Cerebellar nuclear complex (tissue), 1 donor: ENCODE measurements at places on chromosomes 16 and 17.

DNA sequence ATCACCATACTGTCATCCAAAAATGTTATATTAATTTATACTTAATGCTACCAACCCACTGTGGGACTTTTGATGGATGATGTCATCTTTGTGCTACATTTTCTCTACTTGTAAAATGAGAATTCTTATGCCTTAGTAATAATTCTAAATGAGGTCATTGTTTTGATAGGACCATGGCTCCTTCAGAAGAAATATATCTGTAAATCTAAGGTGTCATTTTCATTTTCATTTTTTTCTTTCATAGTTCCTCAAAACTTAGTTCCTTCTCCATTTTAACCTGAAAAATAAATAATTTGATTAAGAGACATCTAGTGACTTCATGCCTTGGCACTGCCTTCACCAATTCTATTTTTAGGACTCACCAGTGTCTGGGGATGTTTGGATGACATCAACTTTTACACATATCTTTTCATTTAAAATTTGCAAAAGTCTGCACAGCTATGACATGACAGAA lies 48.7 kb downstream of the GPRC5B start:
- DNase-seq: no peak

DNA sequence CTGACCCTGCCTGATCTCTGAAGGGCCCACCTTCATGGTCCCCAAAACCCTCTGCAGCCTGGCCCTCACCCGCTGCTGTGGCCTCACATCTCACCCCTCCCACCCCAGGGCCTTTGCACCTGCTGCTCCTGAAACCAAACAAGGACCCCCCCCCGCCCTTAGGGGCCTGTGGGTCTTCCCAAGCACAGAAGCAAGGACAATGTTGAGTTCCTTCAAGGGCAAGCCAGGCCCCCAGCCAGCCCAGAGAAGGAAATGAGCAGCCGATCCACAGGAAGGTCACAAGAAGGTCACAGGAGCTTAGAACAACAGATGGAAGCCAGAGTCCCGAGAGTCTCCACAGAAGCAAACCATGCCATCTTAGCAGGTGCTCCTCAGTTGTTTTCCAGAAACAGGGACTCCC lies 493 bp upstream of the PDE6G start:
- no peak for DNase-seq

- DNase-seq: no peak
Observed at GRCh38 chr17:28187931-28188330, 131.1 kb upstream of the TMEM97 start.

DNA sequence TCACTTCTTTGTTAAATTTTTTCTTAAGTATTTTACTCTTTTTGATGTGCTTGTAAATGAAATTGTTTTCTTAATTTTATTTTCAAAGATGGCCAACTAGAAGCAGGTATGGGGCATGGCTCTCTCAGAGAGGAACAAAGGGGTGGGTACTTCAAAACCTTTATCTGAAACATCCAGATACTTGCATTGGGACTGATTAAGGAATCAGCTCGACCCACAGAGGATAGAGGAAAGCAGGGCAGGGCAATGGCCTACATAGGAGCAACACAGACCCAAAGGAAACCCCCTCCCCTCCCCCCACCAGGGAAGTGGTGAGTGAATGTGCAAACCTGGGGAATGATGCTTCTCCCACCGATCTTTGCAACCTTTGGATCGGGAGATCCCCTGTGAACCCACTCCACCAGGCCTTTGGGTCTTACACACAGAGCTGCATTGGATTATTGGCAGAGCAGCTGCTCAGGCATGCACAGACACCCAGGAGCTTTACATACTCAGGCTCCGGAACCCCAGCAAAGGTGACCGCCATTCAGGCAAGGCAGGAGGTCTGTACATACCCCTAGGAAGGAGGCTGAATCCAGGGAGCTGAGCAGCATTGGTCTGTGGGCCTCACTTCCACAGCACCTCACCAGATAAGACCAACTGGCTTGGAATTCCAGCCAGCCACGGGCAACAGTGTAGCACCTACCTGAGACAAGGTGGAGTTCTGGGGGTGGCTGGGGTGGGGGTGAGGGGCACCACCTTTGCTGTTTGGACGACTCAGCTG lies 3.0 kb upstream of the CCR7 start:
- no peak for DNase-seq

GRCh38 chr17:81059026-81059425 lies 24.1 kb downstream of the BAIAP2 start:
- DNase-seq: no peak

DNA sequence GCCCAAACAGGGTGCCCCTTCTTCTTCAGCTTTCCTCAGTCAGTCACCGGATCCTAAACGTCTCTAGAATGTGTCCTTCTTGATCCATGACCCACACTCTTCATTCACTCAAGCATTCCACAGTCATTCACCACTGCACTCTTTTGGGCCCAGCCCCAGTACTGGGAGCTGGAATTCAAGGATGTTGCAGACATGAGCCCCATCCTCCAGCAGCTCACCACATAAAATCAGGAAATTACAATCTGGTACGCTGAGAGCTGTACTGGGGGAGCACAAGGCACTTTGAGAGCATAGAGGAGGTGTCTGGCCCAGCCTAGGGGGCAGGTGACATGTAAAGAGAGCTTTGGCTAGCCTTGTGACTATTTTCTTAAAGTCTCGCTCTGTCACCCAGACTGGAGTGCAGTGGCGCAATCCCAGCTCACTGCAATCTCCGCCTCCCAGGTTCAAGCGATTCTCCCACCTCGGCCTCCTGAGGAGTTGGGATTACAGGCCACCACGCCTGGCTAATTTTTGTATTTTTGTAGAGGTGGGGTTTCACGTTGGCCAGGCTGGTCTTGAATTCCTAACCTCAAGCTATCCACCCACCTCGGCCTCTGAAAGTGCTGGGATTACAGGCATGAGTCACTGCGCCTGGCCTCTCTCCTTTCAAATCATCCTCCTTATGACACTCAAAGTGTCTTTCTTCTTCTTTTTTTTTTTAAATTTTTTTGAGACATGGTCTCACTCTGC lies 18.7 kb downstream of the CES4A start:
- DNase-seq: no peak

- no peak for DNase-seq
Observed at GRCh38 chr16:50721549-50722404, 20.1 kb upstream of the CYLD start.

DNA sequence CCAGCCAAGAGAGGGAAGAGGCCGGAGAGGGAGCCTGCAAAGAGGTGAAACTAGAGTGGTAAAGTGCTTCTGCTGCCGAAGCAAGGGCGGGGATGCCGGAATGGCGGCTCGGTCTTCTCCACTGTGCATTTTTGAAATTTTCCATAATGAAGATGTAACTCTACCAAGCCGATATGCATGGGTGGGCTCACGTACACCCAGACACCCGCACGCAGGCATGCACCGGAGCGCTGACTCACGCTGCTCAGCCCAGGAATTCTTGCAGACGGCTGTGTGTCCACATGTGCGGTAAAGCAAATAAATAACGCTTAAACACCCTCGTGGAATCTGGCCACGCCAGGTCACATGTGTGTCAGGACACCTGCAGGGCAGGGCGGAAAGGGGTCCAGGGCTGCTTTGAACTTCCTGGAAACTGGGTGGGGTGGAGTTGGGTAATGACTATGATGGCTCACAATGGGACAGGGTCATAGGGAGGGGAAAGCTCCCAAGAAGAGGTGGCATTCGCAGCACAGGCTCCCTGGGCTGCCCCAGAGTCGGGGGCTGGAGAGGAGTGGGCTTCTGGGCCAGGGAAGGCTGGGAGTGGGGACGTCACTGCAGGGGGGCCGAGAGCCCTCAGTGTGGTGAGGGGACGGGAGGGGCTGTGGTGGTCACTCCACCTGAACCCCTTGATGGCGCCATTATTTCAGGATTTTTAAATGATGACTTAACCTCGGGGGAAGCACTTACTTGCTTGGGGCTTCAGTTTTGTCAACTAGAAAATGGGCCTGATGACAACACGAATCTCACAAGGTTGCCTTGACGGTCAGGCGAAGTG lies 265.5 kb downstream of the PARN start:
- no peak for DNase-seq

DNA sequence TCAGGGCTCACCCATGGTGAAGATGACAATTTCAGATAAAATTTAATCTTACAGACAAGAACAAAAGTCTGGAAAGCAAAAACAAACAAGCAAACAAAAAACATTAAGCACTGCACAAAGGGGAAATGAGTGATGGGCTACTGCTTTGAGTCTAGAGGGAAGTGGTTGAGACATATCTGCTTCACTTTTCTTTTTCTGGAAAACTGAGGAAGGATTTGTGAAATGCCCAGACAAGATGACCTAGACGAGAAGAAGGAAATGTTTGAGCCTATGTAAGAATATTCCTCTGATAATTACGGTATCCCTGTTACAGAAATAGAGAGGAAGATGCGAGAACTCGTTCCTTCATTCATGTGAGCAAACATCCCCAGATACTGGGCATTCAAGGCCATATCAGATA lies 11.5 kb upstream of the HYDIN start:
- DNase-seq: no peak

GRCh38 chr16:17193566-17194100 lies 277.1 kb downstream of the XYLT1 start:
- no peak for DNase-seq

DNA sequence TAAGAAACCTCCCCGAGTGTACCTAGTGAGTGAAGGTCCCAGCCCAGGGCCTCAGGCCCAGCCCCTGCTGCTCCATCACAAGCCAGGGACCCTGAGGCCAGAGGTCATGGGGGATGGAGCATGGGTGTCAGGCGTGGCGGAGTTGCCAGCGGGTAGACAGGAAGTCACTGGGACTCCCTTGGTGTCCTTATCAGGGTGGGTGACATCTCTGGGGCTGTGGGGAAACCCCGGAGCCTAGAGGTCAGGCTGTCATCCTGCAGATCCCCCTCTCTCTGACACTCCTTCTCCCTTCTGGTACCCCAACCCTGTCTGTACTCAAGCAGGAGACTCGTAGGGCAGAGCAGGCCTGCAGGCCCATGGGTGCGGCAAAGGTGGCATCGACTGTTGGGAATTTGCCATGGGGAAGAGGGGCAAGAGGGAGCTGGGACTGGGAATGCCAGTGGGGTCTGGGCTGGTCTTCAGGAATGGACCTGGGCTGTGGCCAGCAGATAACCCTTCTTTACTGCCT lies 10.8 kb upstream of the ADGRG1 start:
- no peak for DNase-seq

GRCh38 chr16:50622643-50623369 lies 58.3 kb downstream of the SNX20 start:
- no peak for DNase-seq
